ENCODE measurements at places on chromosomes 13 and 19.
A peak's percentile ranks its signal among the peaks of the same experiment; 100 is the strongest.

DNA sequence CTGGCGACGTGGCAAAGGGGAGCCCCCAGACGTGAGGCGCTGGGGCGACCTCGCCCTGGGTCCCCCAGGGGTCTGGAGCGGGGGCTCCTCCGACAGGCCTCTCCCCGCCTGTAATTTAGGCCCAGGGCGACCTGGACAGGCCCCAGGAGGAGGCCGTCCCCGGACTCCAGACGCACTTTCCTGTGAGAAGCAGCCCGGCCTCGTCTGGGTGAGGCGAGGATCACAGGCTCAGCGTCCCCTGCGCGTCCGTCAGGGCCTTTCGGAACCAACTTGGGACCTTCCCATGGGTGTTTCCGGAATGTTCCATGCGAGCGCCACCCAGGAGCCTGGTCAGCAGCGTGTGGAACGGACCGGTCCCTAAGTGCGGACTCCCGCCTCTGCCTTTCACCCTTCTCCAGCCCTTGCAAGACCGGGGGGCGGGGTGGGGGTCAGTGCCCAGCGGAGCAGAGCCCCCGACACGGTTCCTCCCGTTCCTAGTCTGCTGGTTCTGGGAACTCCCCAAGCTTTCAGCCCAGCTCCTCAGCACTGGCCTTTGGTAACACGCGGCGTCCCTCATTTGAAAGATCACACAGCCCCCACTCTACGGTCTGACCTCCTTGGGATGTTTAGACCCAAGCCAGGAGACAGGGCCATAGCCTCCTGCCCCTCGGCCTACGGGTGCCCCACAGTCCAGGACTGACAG, 1.1 kb upstream of the GRTP1 start:
- DNase-seq = no peak

- no peak for DNase-seq
Measured at GRCh38 chr13:50459046-50459445, 384.4 kb downstream of the DLEU7 start.

GRCh38 chr13:71300602-71301001, 566.4 kb downstream of the DACH1 start:
- no peak for DNase-seq

DNA sequence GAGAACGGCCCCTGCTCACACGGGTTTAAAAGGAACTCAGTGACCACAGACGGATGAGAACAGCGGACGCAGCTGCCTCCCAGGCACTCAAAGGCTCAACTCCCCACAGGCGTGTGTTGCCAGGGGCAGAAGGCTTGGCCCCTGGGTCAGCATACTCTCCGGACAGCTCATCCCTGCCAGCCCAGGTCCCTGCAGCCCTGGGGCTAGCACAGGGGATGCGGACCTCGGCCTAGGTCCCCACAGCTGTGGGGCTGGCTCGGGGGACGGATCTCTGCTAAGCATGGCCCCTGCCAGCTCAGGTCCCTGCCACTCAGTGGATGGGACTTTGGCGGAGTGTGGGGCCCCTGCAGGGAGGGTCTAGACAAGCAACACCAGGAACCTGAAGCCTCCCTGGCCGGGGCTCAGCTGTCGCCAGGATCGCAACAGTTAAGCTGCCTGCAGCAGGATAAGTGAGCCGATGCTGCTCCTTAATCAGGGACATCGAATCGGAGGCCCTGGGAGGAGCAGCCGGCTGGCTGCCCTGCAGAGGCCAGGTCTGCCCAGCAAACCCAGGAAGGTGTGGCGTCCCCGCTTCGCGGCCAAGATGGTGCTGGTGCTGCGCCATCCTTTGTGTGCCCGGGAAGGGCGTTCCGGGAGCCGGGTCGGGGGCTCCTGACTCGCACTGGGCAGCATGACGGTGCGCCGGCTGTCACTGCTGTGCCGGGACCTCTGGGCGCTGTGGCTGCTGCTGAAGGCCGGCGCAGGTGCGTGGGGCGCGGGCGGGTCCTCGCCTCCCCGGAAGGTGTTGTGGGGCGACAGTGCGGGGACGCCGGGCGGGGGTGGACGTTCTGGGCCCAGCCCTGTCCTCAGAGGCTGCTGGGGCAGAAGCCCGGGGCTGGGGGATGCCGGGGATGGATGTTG, 32.5 kb downstream of the MCF2L start:
- DNase-seq = peak; percentile 58

DNA sequence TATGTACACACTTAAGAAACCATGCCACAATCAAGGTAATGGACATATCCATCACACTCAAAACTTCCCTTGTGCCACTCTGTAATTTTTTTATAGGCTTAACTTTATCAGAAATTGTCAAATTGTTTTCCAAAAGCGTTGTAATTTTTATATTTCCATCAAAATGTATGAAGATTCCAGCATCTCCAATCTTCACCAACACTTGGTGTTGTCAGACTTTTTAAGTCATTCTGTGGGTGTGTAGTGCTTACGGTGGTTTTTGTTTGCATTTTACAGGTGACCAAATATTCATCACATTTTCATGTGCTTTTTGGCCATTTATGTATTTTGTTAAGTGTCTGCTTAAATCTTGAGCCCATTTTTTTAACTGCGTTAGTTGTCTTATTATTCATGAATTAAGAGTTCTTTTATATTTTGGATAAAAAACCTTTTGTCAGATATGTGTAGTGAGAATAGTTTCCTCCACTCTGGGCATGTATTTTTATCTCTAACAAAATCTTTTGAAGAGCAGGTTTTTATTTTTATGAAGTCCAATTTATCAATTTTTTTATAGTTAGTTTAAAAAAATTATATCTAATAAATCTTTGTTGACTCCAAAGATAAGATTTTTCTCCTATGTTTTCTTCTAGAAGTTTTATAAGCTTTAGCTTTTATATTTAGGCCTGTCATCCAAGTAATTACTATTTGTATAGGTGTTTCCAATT, 4.6 kb upstream of the ZNF45 start:
- DNase-seq = no peak

DNA sequence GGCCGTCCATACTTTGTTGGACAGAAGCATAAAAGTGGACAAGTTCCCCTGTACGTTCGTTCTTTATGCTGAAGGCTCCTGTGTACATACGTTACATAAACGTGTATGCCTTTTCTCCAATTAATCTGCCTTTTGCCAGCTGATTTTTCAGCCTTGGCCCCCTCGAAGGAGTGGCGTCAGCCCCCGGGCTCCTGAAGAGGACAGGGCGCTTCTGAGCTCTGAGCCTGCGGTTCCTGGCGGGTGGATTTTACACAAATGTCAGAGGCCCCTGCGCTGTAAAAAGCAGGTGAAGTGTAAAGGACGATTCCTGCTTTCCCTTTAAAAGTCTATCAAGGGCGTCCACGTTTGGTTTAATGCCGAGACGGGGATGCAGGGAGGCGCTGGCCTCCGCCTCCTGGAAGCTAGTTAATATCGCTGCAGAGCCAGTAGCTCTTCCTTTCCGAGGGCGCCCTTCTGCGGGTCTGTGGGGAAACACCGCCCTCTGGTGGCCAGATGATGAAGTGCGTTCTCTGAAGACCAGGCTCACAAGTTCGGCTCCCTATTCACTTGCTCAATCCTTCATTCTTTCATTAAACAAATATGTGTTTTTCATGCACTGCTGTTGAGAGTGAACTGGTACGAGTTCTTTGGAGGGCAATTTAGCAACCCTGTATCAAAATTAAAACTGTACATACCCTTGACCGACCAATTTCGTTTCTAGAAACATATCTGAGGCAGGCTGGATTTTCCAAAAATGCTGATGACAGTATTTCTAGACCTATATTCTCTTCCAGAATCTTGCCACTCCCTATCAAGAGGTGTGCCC, 62.0 kb downstream of the GPR12 start:
- DNase-seq = no peak

DNA sequence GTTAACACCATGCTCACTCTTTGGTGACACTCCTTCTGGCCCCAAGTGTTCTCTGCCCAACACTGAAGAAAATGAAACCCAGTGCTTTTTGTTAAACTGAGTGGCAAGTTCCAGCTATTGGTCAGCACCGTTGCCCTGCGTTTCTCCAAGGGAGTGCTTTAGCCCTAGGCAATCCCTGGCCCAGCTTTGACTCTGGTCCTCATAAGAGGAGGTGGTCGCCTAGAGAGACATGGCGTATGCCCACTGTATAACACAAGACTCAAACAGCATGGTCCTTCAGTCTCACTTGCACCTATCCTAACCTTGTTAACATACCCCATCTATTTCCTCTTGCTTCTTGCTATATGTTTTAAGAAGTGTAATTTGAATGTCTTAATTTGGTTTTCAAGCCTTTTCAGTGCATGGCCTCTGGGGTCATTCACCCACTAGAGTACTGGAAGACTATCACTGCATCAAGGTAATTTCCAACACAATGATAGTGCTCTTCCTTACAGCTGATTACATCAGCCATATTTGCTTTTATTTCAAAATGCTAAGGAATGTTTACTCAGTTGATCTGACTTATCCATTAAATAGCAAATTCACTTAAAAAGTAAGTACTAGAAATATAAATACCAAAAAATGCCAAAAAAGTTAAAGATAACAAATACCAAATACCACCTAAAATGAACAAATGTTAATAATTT, 190.5 kb upstream of the SOX21 start:
- no peak for DNase-seq

GRCh38 chr13:50453188-50453587, 390.3 kb downstream of the DLEU7 start:
- no peak for DNase-seq

DNA sequence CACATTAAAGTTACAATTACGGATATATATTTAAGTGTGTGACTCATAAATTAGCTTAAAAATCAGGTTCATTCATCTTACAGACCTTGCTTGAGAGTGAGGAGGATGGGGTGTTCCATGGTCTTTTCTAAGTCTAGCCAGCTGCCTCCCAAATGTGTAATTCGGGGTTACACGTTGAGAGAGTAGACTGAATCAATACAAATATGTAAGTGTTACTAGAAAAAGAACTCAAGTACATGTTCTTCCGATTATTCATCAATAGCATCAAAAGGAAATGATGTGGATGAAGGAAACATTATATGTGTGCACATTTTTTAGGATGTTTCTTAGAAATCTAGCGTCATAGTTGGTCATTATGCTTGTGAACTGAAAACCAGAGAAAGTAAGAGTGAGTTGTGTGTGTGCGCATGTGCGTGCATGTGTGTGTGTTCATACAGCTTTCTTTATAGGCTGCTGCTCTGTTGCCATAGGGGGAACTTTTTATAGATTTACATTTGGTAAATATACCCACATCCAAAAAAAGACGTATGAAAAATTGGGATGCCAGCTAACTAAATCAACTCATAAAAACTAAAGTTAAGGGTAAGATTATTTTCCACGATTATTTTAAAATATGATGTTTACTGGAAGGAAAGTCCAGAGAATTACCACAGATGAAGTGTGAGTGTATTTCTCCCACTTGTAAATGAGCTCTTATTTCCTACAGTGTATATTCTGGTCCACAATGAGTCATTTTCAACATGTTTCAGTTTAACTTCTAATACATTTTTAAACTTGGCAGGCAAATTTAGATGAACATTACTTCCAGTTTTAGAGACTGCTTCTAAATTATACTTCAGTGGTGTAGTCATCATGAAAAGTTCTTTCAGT, 82.4 kb downstream of the PIBF1 start:
- no peak for DNase-seq

DNA sequence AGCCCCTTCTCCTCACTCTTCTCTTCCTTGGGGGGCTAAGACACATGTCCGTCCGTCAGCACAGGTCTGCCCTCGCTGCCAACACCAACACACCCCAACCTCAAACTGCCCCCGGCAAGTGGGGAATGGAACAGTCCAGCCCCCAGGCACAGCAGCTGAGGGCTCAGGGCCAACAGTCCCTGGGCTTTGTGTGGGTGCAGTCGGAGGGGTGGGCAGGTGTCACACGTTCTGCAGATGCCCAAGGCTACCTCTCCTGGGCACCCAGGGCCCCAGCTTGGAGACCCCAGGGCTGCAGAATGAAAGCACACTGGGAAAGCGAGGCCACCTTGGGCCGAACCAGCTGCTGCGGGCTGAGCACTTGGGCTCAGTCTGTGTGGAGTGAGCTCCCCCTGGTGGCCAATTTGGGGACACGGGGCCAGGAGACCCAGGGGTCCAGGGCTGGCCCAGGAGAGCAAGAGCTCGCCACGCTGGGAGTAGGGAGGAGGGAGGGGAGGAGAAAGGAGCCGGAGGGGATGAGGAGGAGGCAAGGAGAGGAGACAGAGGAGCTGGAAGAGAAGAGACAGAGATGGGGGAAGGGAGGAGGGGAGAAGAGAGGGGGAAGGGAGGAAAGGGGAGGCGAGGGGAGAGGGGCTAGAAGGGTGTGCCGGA, 14.0 kb upstream of the ATP8B3 start:
- no peak for DNase-seq

- DNase-seq = no peak
Measured at GRCh38 chr19:9885077-9885552, 50.0 kb downstream of the PIN1 start.

DNA sequence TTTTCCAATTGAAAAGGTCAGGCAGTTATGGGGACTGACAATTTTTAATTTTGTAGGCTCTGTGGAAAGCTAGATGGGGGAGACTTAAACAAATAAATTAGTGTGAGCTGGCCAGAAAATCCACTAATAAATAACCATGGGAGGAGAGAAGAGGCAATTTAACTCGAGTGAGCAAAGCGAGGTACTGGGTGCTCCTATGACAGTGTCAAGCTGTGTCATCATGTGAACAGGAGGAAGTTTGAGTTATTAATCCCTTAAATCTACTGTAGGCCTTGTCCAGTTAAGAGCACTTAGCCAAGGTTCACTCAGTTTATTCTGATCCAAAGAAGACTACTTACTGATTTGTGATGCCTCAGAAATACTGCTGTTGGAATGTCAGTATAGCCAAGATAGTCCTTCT, 122.8 kb downstream of the OXGR1 start:
- DNase-seq = no peak

DNA sequence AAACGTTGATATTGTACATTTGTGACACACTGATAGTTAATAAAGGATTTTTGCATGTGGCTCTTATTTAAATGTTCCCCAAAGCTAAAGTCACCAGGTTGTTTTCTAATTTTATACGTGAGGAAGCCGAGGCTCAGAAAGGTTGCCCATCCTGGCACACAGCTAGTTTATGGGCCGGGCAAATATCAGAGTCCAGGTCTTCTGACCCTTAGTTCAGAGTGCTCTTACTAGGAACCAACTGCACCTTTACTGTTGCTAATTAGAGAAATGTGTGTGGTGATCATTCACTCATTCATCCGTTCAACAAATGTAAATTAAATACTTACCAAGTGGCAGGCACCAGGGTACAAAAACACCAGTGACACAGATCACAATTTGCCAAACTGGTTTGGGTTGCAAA, 46.3 kb upstream of the RGCC start:
- DNase-seq = no peak

- no peak for DNase-seq
Measured at GRCh38 chr13:23695711-23696464, 125.7 kb downstream of the TNFRSF19 start.

GRCh38 chr19:13873834-13874515, 3.0 kb upstream of the NANOS3 start:
- no peak for DNase-seq

- no peak for DNase-seq
Measured at GRCh38 chr19:46631481-46631880, 4.5 kb downstream of the GNG8 start.

GRCh38 chr13:46492946-46493345, 60.0 kb upstream of the LRCH1 start:
- no peak for DNase-seq

GRCh38 chr19:16885166-16885565, 3.6 kb upstream of the F2RL3 start:
- no peak for DNase-seq

- DNase-seq = no peak
Measured at GRCh38 chr19:38669552-38669951, 22.1 kb downstream of the ACTN4 start.

GRCh38 chr13:21429211-21429610, 29.9 kb downstream of the ZDHHC20 start:
- DNase-seq = no peak

- DNase-seq = no peak
Measured at GRCh38 chr13:29861694-29862110, 11.3 kb upstream of the UBL3 start.
